ENCODE measurements at places on chromosomes 4 and X.

DNA sequence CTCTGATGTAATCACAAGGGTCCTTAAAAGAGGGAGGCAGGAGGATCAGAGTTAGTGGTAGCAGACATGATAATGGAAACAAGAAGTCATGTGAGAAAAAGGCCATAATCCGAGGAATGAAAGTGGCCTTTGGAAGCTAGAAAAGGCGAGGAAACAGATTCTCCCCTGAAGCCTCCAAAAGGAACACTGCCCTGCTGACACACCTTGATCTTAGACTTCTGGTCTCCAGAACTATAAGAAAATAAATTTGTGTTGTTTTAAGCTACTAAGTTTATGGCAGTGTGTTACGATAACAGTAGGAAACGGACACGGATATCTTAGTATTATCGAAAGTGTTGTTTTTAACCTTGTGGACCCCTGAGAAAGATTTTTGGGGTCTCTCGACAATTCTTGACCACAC, 24.4 kb downstream of the CLCN3 start:
- no peak for DNase-seq

- DNase-seq = no peak
These were observed 187.0 kb upstream of the LDB2 start for GRCh38 chr4:17085416-17085815.

GRCh38 chr4:40227284-40227683, 30.5 kb downstream of the RHOH start:
- no peak for DNase-seq

- no peak for DNase-seq
These were observed 222.1 kb downstream of the TACR3 start for GRCh38 chr4:103497692-103498091.

DNA sequence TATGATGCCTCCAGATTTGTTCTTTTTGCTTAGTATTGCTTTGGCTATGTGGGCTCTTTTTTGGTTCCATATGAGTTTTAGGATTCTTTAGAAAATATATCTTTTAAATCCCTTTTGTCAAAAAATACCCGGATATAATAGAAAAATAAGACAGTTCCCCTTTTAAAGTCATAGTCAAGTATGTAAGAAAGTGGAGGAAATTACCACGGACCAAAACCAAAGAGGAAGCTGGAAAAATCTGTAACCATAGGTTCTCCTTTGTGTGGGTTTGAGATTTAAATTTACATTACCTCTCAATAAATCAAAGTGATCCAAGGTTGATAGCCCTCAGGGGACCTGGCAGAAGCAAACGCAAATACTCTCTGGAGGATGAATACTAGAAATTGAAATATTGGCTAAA, 58.3 kb upstream of the PACRGL start:
- DNase-seq = no peak

DNA sequence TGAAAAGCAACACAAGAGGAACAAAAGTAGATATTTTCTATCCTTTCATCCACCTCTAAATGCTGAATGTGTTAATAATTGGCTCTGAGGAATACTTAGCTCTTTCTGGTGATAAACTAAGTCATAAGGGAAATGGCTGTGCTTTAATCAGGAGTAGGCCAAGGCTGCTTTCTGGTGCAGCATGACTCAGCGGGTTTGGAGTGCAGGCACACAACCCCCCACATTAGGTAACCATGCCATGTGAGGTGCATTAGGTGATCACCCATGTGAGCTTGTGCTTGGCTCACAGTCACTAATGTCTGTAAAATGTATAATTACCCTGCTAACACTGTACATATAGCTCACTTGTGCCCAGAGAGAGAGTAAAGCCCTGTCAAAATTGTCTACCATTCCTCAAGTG, 57.2 kb downstream of the USP38 start:
- no peak for DNase-seq

DNA sequence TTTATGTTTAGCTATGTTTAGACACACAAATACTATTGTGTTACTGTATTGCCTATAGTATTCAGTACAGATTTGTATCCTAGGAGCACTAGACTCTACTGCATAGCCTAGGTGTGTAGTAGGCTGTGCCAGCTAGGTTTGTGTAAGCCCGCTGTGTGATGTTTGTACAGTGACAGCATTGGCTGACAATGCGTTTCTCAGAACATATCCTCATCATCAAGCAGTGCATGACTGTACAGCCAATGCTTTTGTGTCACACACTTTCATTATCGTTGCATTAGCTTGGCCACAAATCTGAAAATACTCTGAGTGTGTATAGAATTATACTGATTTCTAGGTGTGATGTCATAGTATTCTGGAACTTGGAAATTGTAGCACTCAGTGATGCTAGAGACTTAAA, 63.4 kb downstream of the CLDN34 start:
- no peak for DNase-seq

DNA sequence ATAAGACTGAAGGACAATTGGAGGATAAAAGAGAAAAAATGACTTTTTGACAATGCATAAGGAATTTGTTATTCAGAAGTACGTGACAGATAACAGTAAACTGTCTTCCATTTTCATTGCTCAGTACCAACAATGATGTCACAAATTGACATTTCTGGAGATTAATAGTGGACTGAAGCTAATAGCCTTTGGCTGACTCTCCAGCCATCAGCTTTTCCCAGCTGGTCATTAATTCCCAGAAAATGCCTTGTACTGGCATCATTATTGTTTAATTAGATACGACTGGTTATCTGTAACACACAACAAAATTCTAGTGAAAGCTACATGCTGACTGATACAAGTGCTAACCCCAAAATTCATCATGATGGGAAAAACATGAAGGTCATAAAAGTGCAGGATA, 147.9 kb upstream of the FGF13 start:
- no peak for DNase-seq

DNA sequence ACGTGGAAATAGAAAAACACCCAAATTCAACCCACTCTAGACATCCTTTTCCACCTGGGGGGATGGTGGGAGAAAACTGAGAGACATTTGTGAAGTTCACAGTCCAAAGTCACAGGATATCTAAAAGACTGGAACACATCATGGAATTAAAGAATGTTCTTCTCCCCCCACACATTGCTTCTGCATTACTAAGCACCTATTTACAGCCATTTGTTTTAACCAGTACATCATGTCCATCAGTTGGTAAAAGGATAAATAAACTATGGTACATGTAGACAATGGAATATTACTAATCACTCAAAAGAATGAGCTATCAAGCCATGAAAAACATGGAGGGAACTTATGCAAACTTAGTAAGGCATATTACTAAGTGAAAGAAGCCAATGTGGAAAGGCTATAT, 185.5 kb upstream of the ANXA10 start:
- no peak for DNase-seq

DNA sequence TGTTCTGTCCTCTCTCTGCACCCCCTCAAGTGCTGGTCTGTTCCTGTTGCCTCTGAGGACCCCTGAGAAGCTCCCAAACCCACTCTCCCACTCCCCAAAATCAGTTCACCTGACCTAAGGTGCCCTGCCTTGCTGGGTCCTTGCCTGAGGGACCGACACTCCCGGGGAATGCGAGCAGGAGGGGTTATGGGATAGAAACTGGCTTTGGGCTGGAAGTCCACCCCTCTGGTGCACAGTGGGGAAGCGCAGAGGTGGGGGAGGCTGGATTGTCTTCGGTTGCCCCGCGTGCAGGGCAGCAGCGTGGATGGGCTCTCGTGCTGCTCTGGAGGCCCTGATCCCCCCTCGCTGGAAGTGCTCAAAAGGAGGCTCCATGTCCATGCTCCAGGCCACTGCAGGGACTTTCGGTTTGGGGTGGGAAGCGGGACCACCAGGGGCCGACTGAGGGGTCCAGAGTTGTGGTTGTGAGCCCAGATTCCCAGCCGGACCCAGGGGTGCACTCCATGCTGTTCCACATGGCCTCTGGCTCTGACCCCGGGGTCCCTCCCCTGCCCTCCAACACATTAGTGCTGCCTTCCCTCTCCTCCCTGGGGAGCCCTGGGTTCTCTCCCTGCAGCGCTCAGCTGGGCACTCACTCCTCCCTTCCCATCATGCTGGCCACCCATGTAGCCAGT, 7.6 kb downstream of the SORCS2 start:
- DNase-seq = no peak

- DNase-seq = no peak
These were observed 142.7 kb downstream of the AMMECR1 start for GRCh38 chrX:110175146-110175545.

GRCh38 chr4:74934888-74935287, 2.0 kb downstream of the PARM1 start:
- no peak for DNase-seq

DNA sequence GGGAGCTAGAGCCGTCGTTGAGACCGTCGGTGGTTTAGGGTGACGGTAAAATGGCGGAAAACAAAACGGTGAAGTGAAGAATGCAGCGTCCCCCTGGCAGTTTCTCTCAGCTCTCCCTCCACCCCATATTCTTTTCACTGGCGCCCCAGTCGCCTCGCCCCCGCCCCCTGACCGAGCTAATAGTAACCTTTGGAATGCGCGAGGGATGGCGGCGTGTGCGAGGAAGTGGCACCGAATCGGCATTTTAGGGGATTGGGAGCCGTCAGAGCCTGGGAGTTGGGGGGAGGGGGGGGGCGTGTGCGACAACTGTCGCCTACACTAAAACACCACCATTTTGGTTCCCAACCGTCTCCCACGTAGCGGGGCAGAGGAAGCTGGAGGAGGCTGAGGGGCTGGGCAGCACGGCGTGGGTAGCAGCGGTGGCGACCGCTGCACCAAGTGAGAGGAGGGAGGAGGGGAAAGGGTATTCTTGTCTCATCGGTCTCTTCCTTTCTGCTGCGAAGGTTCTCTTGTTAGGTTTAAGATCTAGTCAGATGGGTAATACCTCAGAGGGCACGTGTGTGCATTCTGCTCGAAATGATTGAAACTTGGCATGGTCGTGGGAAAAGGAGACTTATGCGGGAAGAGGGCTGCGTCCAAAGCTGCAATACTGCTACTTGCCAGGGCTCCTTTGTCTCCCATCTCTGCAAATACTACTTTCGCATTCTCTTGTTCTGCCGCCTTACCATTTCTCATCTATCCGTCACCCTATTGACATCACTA, 840 bp downstream of the ZNF711 start:
- DNase-seq = peak; percentile 26

- DNase-seq = no peak
These were observed 442.7 kb downstream of the RPA4 start for GRCh38 chrX:97326456-97326855.

- DNase-seq = no peak
These were observed 20.0 kb downstream of the TAPT1 start for GRCh38 chr4:16206301-16206700.

- DNase-seq = no peak
These were observed 2.8 kb upstream of the TXLNG start for GRCh38 chrX:16783452-16783851.

- DNase-seq = no peak
These were observed 58.9 kb downstream of the PLAC1 start for GRCh38 chrX:134599184-134599914.

GRCh38 chr4:185205697-185206342, 2.0 kb upstream of the CFAP97 start:
- DNase-seq = no peak

- no peak for DNase-seq
These were observed 74.9 kb downstream of the ADAMTS3 start for GRCh38 chr4:72494156-72494555.

- no peak for DNase-seq
These were observed 1.3 kb downstream of the LCORL start for GRCh38 chr4:18020145-18020670.

- DNase-seq = no peak
These were observed 38.2 kb upstream of the MYOZ2 start for GRCh38 chr4:119097282-119097900.

- DNase-seq = no peak
These were observed 93.6 kb downstream of the BCOR start for GRCh38 chrX:40004246-40004535.

- no peak for DNase-seq
These were observed 48.6 kb downstream of the DCLK2 start for GRCh38 chr4:150126864-150127203.

DNA sequence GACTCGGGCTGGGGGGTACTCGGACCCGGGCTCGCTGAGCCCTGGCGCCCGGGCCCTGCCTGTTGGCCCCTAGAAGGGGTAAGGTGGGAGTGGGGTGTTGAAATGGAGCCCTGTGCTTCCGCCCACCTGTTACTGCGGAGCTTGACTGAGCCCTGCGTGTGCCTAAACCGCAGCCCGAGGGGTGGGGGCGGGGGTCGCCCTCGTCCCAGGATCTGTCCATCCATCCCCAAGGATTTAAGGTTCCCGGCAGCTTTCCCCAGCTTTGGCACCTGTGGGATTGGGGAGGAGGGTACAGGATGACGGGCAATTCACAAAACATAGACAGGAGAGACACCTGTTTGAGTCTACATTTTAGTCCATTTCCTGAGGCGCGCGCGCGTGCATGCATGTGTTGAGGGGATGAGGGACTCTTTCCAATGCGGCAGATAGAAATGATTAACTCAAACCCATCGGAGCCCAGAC, 779 bp downstream of the GABRQ start:
- peak; percentile 22 for DNase-seq

- no peak for DNase-seq
These were observed 2594.8 kb downstream of the ARAP2 start for GRCh38 chr4:33649471-33649870.

- DNase-seq = no peak
These were observed 23.6 kb upstream of the YTHDC1 start for GRCh38 chr4:68373513-68373912.

GRCh38 chr4:48203819-48204218, 65.8 kb downstream of the TEC start:
- DNase-seq = no peak

GRCh38 chrX:63250253-63250868, 100.8 kb downstream of the SPIN4 start:
- no peak for DNase-seq

GRCh38 chr4:129403848-129404247, 307.9 kb downstream of the C4orf33 start:
- no peak for DNase-seq

DNA sequence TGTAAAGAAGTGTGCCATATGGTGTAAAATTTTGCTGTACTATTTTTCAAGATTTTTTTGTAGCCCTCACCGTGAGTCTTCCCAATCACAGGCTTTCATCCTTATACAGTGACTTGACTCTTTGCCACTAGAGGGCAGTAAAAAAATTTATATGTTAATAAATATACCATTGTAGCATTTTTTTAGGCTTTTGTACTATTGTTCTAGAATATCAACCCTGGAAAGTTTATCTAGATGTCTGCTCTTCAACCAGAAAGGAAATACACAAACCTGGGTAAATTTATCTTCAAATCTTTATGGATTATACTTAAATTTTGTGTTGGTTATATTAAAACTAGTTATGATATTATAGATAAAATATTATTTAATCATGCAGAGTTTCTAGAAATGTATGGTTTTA, 235.3 kb downstream of the TENM3 start:
- DNase-seq = peak; percentile 58

DNA sequence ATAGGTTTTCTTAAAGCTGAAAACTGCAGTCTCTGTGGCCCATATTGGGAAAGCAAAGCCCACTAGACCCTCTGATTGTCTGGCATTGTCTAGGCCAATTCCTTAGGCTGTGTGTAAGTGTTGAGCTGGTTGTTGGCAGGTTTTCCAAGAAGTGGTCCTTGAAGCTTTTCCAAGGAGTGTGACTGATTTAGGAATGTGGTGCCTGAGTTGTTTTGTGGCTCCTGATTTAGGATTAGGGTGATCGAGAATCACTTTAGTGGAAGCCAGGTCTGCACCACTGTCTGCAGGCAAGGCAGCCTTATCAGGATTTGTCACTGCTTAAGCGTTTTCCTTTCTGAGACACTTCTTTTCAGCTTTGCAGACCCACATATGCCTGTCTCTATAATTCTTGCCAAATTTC, 339.0 kb upstream of the DDX53 start:
- no peak for DNase-seq
